ENCODE measurements at places on chromosomes 1 and 21. TPM values are rescaled to one million over a fixed set of nuclear protein-coding genes. Genes with fewer than 3 reads are reported as not detected.

CAPN8 gene
- 0.17 TPM for total RNA-seq

- peaks cover 30% of the 10 kb centered on the region for H3K27me3 ChIP-seq
- peaks cover 53% of the 10 kb centered on the region for H3K4me1 ChIP-seq
- DNase-seq = peak; percentile 69
- H3K27ac ChIP-seq = peak within 1 kb of the TSS; percentile 84
- H3K4me3 ChIP-seq = peak within 1 kb of the TSS; percentile 68
Measured at GRCh38 chr1:16155537-16156410, at the start of gene EPHA2. EPHA2 (minus strand) TSS chr1:16156069; CDS start chr1:16155932, 137 bp downstream.

- no peak for DNase-seq
- H3K27me3 ChIP-seq = peaks cover 23% of the 10 kb centered on the region
- H3K4me1 ChIP-seq = peaks cover 20% of the 10 kb centered on the region
Measured at GRCh38 chr1:12166834-12167492, at the start of gene TNFRSF1B. TNFRSF1B (plus strand) TSS chr1:12166991; CDS start chr1:12167092, 101 bp downstream.

- H3K4me1 ChIP-seq = peaks cover 12% of the 10 kb centered on the region
- H3K27me3 ChIP-seq = no peaks in the 10 kb centered on the region
- H3K27ac ChIP-seq = peak overlapping the region; percentile 90
- H3K36me3 ChIP-seq = no peaks in the 10 kb centered on the region
- no peak overlapping the region for H3K4me3 ChIP-seq
Measured at GRCh38 chr1:23577056-23578004, 18.0 kb upstream of the ID3 start.

- H3K4me1 ChIP-seq = no peaks in the 10 kb centered on the region
- no peak for DNase-seq
- no peaks in the 10 kb centered on the region for H3K27me3 ChIP-seq
- no peaks in the 10 kb centered on the region for H3K36me3 ChIP-seq
Measured at GRCh38 chr1:83000286-83000685, 998.6 kb downstream of the TTLL7 start.

DNA sequence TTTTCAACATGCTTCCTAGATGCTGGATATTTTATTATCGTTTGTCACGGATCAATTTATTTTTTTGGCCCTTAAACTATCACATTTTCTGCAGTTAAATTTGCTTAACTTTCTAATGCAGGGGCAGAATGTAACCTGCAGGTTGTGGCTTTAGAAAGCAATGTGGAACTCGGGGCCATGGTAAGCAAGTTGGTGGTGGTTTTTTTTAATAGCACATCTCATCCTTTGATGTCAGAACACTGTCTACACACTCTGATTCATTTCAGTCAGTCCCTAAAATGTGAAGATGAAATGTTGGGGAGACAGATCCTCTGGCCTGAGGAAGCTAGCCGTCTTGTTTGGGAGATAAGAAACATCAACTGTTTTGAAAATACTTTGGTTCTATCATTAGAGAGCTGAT lies 89.5 kb downstream of the GALNT2 start:
- no peaks in the 10 kb centered on the region for H3K27me3 ChIP-seq
- H3K27ac ChIP-seq = no peak overlapping the region
- peaks cover 45% of the 10 kb centered on the region for H3K4me1 ChIP-seq
- no peaks in the 10 kb centered on the region for H3K36me3 ChIP-seq

USP16 gene
- total RNA-seq = 52.2 TPM

SERPINC1 gene
- total RNA-seq = 0.99 TPM

RIMKLA gene
- total RNA-seq = 3.9 TPM

GRCh38 chr21:34867785-34868184 lies 181.3 kb downstream of the RUNX1 start:
- H3K27ac ChIP-seq = no peak overlapping the region
- H3K4me3 ChIP-seq = no peak overlapping the region
- no peak for DNase-seq
- H3K36me3 ChIP-seq = no peaks in the 10 kb centered on the region

CHRNB2 gene
- total RNA-seq = 5.8 TPM

GRCh38 chr1:201282931-201283829 lies at the start of gene PKP1:
PKP1 (plus strand) TSS chr1:201283506; CDS start chr1:201283703, 197 bp downstream.
- H3K27me3 ChIP-seq = peaks cover 35% of the 10 kb centered on the region
- no peak within 1 kb of the TSS for H3K27ac ChIP-seq
- peaks cover 19% of the 10 kb centered on the region for H3K4me1 ChIP-seq
- no peak within 1 kb of the TSS for H3K4me3 ChIP-seq
- peaks cover 3% of the 10 kb centered on the region for H3K36me3 ChIP-seq

- no peak overlapping the region for H3K27ac ChIP-seq
- H3K36me3 ChIP-seq = peaks cover 20% of the 10 kb centered on the region
- peaks cover 44% of the 10 kb centered on the region for H3K4me1 ChIP-seq
- no peak overlapping the region for H3K4me3 ChIP-seq
Measured at GRCh38 chr1:236149696-236150228, 7.4 kb downstream of the GPR137B start.

GRCh38 chr1:50271968-50272578 lies 151.2 kb downstream of the DMRTA2 start:
- no peaks in the 10 kb centered on the region for H3K36me3 ChIP-seq
- H3K4me3 ChIP-seq = no peak overlapping the region
- H3K27me3 ChIP-seq = no peaks in the 10 kb centered on the region
- no peak for DNase-seq

- no peak overlapping the region for H3K27ac ChIP-seq
- H3K4me1 ChIP-seq = no peaks in the 10 kb centered on the region
- H3K36me3 ChIP-seq = no peaks in the 10 kb centered on the region
- no peak for DNase-seq
Measured at GRCh38 chr21:35711661-35712060, 348.7 kb downstream of the SETD4 start.

TCEANC2 gene
- 9.3 TPM for total RNA-seq

- peaks cover 69% of the 10 kb centered on the region for H3K36me3 ChIP-seq
- H3K4me3 ChIP-seq = no peak overlapping the region
- H3K4me1 ChIP-seq = no peaks in the 10 kb centered on the region
- DNase-seq = no peak
- H3K27me3 ChIP-seq = no peaks in the 10 kb centered on the region
- H3K27ac ChIP-seq = no peak overlapping the region
Measured at GRCh38 chr1:6544831-6545230, 9.5 kb downstream of the NOL9 start.

FCRLA gene
- 0.79 TPM for total RNA-seq

KRTAP13-2 gene
- total RNA-seq = not detected

GRCh38 chr1:223651291-223651991 lies 14.1 kb downstream of the CAPN8 start:
- H3K36me3 ChIP-seq = no peaks in the 10 kb centered on the region
- DNase-seq = no peak
- peaks cover 20% of the 10 kb centered on the region for H3K4me1 ChIP-seq
- H3K4me3 ChIP-seq = no peak overlapping the region
- H3K27me3 ChIP-seq = no peaks in the 10 kb centered on the region

EEIG2 gene
- 30.9 TPM for total RNA-seq

DNA sequence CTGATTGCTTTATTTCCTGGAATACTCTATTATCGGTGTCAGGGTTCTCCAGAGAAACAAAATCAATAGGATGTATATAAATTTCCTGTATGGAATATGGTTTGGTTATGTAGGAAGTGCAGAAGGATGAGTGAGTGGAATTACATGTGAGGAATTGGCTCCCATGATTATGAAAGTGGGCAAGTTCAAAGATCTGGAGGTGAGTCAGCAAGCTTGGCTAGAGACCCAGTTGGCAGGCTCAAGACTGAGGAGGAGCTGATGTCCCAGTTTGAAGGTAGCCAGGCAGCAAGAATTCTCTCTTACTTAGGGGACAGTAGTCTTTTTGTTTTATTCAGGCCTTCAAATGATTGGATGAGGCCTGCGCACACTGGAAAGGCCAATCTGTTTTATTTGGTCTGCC lies 57.5 kb downstream of the MAP3K7CL start:
- H3K4me1 ChIP-seq = no peaks in the 10 kb centered on the region
- no peak overlapping the region for H3K4me3 ChIP-seq
- no peaks in the 10 kb centered on the region for H3K36me3 ChIP-seq
- no peak overlapping the region for H3K27ac ChIP-seq
- DNase-seq = no peak

GRCh38 chr1:63819795-63820194 lies 46.0 kb downstream of the ROR1 start:
- no peaks in the 10 kb centered on the region for H3K36me3 ChIP-seq
- no peak overlapping the region for H3K4me3 ChIP-seq
- no peaks in the 10 kb centered on the region for H3K4me1 ChIP-seq
- no peak for DNase-seq
- no peak overlapping the region for H3K27ac ChIP-seq
- H3K27me3 ChIP-seq = no peaks in the 10 kb centered on the region

DNA sequence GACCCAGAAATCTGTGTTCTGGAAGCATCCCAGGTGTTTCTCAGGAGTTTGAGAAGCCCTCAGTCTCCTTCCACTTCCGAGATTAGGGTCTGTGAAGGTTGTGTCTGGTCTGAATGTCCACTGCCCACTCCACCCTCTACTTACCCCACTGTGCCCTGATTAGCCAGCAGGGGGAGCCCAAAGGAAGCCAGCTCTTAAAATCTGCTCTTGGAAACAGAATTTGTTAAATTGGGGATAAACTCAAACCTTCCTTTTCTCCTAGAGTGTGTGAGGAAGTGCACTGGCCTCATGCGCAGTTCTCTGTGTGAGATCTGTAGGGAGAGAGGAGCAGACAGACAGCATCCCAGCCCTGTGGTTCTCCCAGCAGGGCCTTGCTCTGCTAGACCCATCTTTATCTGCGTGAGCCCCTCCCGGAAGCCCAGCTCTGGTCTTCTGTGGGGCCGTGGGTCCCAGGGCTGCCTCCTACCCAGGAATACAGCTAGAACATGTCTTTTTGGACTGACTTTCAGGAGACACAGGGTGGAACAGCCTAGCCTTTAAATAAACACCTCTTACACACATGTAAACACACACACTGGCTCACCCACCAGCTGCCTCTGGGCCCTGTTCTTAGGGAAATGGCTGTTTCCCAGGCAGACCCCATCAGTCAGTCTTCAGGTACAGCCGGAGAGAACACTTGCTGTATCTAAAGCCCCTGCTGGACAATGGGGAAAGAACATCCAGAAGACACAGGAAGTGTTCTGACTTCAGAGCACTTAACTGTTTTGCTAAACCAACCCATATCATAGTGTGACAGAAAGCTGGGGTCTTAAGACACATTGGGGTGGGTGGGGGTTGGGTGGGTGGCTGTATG lies 52.2 kb downstream of the SMYD2 start:
- no peak for DNase-seq
- H3K36me3 ChIP-seq = peaks cover 20% of the 10 kb centered on the region
- H3K27ac ChIP-seq = no peak overlapping the region
- H3K4me1 ChIP-seq = peaks cover 6% of the 10 kb centered on the region
- H3K27me3 ChIP-seq = no peaks in the 10 kb centered on the region

DNA sequence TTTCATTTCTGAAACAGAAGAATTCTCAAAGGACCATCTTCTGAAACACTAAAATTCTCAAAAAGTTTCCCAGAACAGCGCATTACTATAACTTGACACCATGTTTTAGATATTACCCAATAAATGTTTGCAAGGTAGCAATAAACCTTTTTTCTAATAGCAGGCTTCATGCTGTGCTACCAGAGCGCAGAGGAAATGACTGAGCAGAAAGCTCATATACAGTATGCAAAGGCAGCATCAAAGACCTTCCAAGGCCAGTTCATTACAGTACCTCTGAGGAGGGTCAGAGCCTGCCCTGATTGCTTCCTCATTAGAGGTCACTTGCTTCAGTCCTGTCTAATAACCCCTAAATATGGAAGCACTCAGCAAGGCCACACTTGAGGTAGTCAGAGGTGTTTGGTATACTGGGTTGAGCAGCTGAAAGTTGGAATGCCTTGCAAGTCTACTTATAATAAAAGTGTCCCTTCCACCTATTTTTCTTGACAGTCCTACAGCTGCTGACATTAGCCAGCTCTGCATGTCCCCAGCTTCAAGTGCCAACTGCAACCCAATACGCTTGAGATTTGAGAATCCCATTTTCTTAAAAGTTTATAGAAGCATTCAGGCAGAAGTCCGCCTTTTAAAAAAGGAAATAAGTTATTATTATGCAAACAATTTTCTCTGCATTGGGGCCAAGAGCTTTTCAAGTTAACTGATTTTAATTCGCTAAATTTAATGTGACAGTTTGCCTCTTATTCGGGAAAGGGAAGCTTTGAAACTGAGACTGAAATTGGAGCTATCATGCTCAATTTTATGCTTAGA lies 207.2 kb downstream of the ZC3H11B start:
- DNase-seq = no peak
- no peak overlapping the region for H3K4me3 ChIP-seq
- no peaks in the 10 kb centered on the region for H3K27me3 ChIP-seq
- H3K27ac ChIP-seq = no peak overlapping the region
- H3K4me1 ChIP-seq = no peaks in the 10 kb centered on the region

DNA sequence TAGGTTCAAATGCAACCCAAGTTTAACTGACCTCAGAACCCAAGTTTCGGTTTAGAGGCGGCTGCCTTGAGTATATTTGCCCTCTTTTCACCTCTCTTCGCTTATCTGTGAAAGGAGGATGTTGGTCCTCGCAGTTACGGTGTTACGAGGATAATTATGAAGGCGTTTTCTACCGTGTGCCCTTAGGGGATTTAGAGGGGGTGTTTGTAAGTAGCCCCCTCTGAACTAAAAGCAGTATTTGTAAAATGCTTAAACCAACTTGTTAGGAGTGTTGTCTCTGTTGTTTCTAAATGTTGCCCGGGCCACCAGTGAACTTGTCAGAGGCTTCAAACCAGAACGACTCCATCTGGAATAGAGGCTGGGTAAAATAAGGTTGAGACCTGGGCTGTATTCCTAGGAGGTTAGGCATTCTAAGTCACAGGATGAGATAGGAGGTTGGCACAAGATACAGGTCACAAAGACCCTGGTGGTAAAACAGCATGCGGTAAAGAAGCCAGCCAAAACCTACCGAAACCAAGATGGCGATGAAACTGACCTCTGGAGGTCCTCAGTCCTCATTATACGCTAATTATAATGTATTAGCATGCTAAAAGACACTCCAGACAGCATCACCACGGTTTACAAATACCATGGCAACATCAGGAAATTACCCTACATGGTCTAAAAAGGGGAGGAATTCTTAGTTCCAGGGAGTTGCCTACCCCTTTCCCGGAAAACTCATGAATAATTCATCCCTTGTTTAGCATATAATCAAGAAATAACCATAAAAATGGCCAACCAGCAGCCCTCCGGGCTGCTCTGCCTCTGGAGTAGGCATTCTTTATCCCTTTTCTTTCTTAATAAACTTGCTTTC lies 1.0 kb upstream of the PSRC1 start:
- peak overlapping the region; percentile 96 for H3K27ac ChIP-seq
- H3K4me3 ChIP-seq = peak overlapping the region; percentile 59
- peaks cover 42% of the 10 kb centered on the region for H3K4me1 ChIP-seq

DNA sequence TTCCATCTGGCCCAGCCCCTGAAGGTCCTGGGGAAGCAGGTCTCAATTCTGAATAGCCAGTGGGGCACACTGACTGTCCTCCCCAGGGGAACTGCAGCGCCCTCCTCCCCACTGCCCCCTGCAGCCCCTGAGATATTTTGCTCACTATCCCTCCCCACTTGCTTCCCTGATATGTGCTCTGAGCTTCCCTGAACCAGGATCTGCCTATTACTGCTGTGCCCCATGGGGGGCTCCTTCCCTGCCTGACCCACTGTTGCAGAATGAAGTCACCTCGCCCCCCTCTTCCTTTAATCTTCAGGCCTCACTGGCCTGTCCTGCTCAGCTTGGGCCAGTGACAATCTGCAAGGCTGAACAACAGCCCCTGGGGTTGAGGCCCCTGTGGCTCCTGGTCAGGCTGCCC lies 89.8 kb downstream of the PTPRU start:
- DNase-seq = no peak
- no peaks in the 10 kb centered on the region for H3K27me3 ChIP-seq
- H3K27ac ChIP-seq = no peak overlapping the region
- peaks cover 30% of the 10 kb centered on the region for H3K4me1 ChIP-seq

GRCh38 chr1:240193679-240194078 lies 102.0 kb downstream of the FMN2 start:
- H3K36me3 ChIP-seq = no peaks in the 10 kb centered on the region
- no peaks in the 10 kb centered on the region for H3K27me3 ChIP-seq
- no peak overlapping the region for H3K27ac ChIP-seq
- no peaks in the 10 kb centered on the region for H3K4me1 ChIP-seq
- no peak for DNase-seq

Measured in spinal cord (tissue), 10 donors.